ENCODE measurements at places on chromosomes 5 and 9. TPM values are rescaled to one million over a fixed set of nuclear protein-coding genes. Genes with fewer than 3 reads are reported as not detected.

GRCh38 chr9:6439051-6439703 is 26.2 kb downstream of the UHRF2 start:
- DNase-seq: no peak

DNA sequence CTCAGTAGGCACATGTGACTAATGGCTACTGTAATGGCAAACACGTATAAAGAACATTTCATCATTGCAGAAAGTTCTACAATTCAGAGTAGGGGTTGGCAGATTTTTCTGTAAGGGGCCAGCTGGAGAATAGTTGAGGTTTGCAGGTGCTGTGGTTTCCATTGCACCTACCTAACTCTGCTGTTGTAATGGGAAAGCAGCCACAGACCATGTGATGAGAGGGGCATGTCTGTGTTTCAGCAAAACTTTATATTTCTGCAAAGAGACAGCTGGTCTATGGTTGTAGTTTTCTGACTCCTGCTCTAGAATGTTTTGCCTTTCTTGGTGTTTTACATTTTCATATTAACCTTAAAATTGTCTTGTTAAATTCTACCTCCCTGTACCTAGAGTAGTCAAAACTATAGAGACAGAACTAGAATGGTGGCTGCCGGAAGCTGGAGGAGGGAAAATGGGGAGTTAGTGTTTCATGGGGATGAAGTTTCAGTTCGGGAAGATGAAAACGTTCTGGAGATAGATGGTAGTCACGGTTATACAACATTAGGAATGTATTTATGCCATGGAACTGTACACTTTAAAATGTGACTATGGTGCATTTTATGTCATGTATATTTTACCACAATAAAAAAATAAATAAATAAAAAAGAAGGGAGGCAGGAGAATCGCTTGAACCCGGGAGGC is 44.3 kb downstream of the NUP214 start:
- no peak for DNase-seq

DNA sequence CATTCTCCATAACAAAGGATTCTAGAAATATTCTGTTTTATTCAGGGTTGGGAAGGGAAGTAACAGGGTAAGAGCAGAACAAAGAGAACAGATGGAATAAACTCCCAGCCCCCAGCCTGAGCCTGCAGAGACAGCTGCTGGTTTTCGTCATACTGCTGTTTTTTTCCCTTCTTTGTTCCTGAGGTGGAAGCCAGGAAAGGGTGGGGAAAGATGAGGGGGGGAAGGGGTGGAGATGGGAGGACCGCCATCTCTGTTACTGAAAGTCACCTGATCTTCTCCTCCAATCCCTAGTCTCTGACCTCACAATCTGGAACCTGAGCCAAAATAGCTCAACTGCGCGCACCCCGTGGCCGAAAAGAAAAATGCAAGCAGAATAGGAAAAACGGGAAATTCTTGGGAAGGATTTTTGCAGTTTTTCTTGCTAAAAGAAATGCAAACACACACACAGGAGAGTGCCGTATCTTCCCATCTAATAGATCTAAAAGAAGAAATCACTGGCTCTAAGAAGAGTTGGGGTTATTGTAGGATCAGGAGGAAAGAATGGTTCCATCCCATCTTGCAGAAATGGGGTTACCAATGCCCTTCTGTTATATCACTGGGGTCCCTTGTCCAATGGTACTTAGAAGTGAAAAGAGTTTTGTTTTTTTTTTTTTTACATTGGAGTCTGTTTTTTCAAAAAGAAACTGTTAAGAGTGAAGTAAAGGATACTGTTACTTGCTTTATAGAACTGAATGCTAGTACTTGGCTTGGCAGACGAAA is 57.9 kb downstream of the DIAPH1 start:
- peak; percentile 81 for DNase-seq

DNA sequence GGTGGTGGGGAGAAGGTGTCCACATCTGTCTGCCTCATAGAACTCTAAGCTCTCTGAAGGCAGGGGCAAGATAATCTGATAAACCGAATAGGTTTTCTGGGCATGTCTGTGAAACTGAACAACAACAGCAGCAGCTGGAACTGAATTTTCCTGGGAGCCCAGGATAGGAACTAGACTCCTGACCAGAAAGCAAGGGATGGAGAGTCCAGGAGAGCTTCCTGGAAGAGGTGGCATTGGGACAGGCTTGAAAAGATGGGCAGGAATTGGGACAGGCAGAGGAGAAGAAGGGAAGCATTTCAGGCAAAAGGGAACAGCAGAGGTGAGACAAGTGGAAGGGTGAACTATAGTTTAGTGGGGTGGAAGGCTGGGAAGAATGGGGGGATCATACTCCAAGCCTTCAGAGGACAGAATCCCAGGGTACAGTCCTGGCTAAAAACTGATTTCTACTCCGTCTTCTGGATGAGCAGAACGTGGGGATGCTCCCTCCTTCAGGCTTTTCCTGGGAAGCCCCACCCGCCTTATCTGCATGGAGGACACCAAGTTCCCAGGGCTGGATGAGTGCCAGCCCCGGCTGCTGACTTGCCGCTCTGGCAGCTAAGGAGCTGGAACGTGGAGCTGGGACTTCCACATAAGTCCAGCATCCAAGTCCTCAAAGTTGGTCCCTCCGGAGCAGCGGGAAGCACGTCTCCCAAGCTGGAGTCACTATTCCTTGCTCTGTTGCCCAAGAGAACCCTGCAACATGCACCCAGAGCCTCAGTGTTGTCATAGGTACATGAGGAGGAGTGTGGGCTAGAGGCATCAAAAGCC is 13.9 kb upstream of the KIF12 start:
- DNase-seq: peak; percentile 75

DNA sequence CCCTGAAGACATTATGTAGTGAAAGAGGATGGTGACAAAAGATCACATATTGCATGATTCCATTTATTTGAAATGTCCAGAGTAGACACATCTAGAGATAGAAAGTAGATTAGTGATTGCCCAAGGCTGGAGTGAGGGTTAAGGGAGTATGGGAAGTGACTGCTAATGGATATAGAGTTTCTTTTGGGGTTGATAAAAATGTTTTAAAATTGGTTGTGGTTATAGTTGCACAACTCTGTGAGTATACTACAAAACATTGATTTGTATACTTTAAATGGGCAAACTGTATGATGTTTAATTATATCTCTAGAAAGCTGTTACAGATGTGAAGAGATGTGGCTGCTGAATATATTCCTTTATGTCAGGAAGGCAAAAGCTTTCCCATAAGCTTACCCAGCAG is 202.8 kb downstream of the CCDC171 start:
- DNase-seq: no peak

DNA sequence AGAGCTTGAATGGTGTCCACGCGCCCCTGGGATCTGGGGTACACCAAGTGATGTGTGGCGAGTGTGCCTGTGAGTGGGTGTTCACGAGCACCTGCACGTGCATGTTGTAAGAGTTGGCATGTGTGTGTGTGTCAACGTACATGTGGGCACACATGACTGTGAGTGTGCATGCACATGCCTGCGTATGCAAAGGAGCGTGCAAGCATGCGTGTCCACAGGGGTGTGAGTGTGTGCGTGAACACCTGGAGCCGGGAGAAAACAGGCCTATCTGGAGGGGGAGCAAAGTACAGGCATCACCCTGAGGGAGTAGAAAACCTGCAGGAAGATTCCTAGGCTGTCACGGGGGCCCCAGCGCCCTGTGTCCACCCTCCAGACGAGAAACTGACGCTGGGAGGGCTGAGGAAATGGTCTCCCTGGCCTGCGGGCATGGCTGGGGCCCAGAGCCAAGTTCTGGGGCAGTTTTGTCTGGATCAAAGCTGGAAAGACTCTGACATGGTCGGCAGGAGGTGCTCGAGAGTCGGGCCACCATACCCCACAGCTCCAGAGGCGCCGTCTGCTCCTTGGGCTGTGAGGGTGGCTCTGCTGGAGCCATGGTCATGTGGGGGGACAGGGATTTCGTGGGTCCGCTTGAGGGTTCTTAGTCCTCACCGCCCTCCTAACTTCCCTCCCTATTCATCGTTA is 31.8 kb downstream of the PTGES start:
- no peak for DNase-seq

DNA sequence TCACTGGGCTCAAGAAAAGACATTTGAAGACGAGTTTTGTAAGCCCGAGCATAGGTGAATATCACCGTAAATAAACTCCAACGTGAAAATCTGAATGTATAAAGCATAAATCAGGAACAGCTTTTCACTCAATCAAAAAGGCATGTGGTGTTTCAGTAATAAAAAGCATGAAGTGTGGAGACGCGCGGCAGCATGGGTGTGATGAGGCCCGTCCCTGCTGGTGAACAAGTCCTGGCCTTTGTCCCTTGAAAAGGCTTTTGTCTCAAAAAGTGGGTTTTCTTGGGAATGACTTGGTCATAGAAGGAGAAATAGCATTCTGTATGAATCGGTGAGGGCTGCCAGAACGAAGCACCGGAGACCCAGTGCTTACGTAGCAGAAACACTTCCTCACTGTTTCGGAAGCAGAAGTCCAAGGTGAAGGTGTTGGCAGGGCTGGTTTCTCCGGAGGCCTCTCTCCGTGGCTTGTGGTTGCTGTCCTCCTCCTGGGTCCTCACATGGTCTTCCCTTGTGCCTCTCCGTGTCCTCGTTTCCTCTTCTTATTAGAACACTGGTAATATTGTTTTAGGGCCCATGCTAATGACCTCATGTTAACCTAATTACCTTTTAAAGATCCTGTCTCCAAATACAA is 24.9 kb downstream of the ROPN1L start:
- DNase-seq: no peak

GRCh38 chr9:89482056-89482851 is 15.7 kb downstream of the SEMA4D start:
- DNase-seq: no peak

GRCh38 chr5:29005386-29005785 is 1967.0 kb upstream of the CDH9 start:
- no peak for DNase-seq

GRCh38 chr5:180333661-180334060 is 19.5 kb downstream of the GFPT2 start:
- no peak for DNase-seq

GRCh38 chr9:37700900-37701299 is 50.1 kb downstream of the FRMPD1 start:
- no peak for DNase-seq

- DNase-seq: no peak
Measured at GRCh38 chr5:109753279-109753678, 63.6 kb downstream of the MAN2A1 start.

GRCh38 chr9:115157245-115157674 is 39.3 kb upstream of the TNC start:
- no peak for DNase-seq

DNA sequence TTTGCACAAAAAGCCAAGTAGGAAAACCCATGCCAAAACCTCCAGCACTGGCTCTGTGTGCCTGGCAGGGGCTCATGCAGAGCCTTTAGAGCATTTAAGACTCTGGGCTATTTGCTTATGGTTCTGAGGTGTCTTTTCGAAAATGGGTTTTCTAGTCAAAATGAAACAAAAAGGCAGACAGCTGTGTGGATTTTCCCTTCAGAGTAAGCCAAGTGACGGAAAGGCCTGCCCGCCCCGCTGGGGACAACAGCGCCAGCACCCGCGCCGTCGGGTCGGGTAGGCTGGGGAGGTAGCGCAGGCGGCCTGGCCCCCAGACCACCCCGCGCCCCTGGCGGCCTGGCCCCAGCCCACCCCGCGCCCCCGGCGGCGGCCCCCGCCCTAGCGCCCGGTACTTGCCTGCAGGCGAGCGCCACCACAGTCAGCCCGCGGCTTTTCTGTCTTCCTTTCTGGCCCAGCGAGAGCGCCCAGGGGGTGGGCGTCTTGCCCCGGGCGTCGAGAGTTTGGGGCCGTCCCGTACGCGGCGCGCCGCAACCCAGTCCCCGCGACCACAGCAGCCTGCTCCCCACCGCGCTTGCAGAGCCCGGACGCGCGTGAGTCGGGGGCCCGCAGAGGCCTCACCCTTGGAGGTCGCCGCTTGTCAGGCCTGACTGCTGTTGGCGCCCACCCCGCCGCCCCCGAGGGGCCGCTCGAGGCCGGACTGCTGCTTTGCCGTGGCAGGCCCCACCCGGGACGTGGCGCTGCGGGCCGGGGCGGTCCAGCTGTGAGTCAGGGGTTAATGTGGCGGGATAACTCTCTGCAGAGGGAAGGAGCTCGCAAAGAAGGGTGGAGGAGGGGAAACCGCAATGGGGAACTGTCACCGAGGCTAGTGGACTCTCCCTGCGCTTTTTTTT is at the start of gene TICAM2:
Gene TICAM2 (minus strand): TSS at position 779 of the 890 bp plus-strand sequence. CDS start 21,223 bp downstream, outside the sequence.
- DNase-seq: peak; percentile 52

DNA sequence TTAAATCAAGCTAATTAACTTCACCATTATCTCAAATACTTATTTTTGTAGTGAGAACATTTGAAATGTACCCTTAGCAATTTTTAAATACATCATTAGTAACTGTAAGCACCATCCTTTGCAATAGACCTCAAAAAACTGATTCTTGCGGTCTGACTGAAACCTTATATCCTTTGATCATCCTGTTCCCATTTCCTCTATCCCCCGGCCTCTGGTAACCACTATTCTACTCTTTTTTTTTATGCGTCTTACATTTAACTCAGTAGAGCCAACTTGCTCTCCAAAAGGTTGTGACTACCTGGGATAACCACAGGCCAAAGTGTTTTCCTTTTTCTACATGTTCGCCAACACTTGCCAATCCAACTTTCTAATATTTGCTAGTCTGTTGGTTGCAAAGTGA is 106.1 kb downstream of the IRX1 start:
- DNase-seq: no peak

- DNase-seq: no peak
Measured at GRCh38 chr9:96100385-96101300, 201.3 kb downstream of the HSD17B3 start.

DNA sequence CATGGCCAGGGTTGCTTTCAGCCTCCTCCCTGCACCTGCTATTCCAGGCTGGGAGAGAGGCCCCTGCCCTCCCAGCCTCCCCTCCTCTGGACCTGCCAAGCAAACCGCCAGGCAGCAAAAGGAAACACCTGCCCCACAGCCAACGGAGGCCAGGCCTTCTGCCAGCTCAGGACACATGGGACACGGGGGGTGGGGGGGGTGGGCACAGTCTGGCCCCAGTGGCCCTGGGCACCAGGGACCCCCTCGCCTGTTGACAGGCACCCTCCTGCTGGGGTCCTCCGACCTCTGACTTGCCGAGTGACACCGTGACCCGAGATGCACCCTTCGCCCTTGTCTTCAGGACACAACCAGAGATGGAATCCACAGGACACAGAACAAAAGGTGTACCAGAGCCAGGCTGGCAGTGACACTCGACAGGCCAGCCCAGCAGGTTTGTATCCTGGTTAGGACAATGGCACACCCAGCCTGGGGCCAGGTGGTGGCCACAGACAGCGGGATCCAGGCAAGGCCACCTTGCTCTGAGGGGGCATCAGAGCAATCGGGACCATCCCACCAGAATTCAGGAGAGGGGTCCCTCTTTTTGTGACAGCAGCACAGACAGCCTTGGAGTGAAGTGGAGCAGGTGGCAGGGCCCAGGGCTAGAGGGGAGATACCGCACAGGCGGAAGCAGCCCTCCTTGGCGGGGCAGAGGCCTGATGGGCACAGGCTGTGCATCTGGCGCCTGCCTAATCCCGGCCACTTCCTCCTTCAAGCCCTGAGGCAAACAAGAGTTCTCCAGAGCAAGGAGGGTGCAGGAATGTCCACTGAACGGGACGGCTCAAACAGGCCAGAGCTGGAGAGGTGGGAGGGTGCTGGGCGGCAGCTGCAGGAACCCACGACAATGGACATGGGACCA is 1.3 kb upstream of the TMEM210 start:
- peak; percentile 87 for DNase-seq

Gene EIF4EBP3
- total RNA-seq: 38.1 TPM

Gene OSTF1
- 26.9 TPM for total RNA-seq

Gene DELE1
- 95.1 TPM for total RNA-seq

Gene LRRC70
- total RNA-seq: 9.5 TPM

Gene SUSD3
- 45.9 TPM for total RNA-seq

Gene NHP2
- 220 TPM for total RNA-seq

Gene PCDHB7
- 3.4 TPM for total RNA-seq

Gene STKLD1
- 0.59 TPM for total RNA-seq

Gene HEMGN
- total RNA-seq: not detected

Gene RNF180
- 22.7 TPM for total RNA-seq

Gene CCDC152
- total RNA-seq: 0.96 TPM

Gene SMIM33
- total RNA-seq: not detected
